Posterior cingulate gyrus (tissue), 11 donors: ENCODE measurements at places on chromosomes 4 and X.

DNA sequence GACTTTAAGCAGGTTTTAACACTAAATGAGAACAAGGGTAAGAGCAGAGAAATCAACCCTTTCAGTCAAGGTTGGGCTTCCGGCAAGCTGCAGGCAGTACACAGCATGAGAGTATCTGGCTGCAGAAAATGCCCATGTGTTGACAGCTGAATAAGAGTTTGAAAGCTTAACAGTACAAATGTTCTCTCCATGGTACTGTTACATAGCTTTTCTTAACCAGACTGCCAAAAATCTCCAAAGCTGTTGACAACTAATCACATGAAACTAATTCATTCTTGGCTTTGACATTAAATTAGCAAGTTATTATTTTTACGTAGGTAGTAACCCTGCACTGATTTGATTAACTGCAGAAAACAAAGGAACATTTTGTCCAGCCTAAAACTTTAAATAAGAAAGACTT, 153.5 kb downstream of the SLC10A7 start:
- no peak for DNase-seq

DNA sequence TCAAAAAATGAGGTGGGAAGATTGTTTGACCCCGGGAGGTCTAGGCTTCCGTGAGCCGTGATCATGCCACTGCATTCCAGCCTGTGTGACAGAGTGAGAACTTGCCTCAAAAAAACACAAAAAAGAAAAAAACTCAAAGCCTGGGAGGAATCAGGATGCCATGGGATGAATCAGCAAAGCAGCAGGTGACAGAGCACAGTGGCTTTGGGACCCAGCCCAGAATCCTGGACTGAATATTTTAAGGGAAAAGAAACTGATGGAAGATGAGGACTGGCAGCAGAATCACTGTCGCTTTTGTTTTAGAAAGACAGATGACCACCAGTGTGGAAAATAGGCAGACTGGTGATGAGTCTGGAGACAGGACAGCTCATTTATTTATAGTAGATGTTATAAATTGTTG, 16.6 kb downstream of the S100G start:
- peak; percentile 36 for DNase-seq

- DNase-seq: no peak
Measured at GRCh38 chr4:6825403-6825802, 42.9 kb downstream of the KIAA0232 start.

DNA sequence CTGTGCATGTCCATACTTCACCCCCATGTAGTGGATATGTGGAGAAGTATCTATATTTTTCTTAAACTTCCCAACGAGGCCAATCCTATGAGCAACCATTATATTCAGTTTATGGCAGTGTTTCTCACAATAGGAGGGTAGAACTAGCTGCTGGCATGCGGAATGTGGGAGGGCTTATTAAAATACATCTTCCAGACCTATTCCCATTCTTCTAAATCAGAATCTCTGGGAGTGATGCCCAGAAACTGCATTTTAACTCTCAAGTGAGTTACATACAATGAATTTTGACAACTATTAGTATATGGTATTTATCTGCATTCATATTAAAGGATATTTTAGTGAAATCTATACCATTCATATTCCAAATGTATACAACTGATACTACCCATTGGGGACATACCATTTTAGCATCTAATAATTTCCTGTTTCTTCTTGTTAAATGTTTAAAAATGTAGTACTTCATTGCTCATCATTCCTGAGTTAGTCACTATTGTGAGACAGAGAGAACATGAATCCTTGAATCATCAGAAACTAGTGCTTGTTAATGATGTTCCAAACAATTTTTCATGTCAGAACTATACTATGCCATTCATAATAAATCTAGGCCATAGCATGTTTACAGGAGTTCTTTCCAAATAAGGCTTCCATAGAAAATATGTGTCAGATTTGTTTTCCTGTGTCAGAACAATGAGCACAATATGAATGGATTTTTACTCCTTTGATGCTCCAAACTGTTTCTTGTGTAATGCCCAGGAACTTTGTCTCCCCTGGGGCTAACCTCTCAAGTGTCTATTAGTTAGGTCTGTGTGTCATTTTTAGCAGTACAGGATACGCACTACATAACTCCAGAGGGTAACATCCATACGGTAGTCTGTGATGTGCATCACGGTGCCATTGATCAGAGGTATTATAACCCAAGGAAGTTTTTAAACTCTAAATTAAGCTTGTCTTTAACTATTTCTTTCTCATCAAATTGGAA, 198.8 kb upstream of the BMP3 start:
- no peak for DNase-seq

DNA sequence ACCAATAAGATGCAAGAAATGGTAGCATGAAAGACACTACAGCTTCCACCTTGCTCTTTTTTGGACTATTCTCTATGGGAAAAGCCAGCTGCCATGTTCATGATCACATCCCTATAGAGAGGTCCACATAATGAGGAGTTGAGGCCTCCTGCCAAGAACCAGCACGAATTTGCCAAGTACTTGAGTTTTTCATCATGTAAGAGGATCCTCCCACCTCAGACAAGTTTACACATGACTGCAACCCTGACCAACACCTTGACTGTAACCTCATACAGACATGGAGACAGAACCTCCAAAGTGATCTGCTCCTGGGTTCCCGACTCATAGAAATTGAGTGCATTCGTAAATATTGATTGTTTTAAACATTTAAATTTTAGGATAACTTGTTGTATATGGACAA, 135.2 kb upstream of the TSPAN5 start:
- DNase-seq: no peak

GRCh38 chr4:16669036-16669435, 229.4 kb downstream of the LDB2 start:
- no peak for DNase-seq
